ENCODE measurements at places on chromosomes 7 and 10.

DNA sequence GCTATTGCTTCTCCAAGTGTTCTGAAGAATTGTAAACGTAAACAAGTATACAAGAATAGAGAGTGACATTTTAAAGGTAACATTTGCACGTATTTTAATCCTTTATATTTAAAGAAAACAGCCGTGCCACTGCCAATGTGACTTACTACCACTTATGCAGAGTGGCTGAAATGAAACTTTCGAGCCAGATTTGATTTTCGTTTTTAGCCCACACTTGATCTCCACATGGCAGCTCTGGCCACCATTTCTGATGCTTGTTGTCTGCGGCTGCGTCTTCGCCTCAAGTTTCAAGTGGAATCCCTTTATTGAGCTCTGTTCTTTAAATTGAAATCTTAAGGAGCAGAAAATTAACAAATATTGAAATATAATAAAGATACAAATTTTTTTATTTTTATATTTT lies 70.0 kb downstream of the ELAPOR2 start:
- no peak for DNase-seq

DNA sequence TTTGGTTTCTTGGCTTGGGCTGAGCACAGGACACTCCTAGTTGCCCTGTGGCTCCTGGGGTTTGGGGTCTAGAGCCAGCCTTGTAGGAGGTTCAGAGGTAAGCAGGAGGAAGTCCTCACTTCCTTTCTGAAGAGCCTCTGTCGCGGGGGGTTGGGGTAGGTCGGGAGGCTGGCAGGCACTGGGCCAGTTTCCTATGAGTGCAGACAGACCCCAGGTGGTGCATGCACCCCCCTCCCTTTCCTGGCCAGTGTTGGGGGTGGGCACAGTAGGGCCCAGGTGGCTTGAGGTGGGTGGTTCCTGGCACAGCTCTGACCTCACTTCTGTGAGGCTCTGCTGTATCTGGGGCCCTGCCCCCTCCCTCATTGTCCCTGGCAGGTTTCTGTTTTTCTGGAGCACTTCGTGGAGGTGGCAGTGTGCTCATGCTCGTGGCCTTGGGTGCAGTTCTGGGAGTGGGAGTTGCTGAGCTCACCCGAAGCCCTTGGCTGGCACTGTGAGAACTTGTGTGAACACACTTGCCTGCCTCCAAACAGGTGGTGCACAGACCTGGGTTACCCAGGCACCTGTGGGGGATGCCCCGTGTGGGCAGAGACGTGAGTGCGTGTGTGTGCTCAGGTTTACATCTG lies 1.8 kb downstream of the PALD1 start:
- no peak for DNase-seq

DNA sequence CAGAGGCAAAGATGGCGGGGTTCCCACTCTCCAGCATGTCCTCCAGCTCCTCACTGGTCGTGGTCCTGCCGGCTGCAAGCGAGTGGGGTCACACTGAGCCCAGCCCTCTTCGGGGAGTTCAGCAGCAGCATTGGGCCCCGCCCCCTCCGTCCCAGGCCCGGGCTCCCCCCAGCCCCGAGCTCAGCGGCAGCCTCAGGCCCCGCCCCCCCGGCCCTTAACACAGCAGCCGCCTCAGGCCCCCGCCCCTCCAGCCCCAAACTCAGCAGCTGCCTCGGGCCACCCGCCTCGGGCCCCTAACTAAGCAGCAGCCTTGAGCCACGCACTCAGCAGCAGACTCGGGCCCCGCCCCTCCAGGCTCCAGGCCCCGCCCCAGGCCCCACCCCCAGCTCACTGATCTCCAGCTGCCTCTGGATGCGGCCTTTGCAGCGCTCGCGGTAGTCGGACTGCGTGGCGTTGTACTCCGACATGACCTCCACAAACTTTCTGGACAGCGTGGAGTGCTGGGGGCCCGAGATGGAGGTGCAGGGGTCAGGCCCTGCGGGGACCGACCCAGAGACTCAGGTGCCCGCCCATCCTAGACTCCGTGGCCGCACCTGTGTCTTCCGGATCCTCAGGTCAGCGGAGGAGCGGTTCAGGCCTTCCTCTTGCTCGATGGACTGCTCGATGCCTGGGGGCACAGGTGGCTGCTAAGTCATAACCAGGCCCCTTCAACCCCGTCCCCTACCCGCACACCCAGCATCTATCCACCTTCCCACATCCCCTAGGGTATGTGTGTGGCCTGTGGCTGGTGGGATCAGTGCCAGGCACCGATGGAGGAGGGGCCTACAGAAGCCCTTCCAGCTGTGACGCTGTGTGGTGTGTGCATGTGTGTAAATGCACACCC lies 15.5 kb downstream of the STX1A start:
- DNase-seq = peak; percentile 26

DNA sequence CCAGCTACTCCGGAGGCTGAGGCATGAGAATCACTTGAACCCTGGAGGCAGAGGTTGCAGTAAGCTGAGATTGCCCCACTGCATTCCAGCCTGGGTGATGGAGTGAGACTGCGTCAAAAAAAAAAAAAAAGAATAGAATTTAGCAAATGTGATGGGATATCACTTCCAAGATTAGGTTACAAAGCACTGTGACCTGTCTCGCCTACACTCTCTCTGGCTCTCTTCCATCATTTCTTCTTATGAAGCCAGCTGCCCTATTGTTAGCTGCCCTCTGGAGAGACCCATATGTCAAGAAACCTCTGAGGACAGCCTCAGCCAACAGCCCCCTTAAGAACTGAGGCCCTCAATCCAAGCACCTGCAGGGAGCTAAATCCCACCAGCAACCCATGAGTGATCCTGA lies 28.2 kb downstream of the ARHGAP21 start:
- no peak for DNase-seq

DNA sequence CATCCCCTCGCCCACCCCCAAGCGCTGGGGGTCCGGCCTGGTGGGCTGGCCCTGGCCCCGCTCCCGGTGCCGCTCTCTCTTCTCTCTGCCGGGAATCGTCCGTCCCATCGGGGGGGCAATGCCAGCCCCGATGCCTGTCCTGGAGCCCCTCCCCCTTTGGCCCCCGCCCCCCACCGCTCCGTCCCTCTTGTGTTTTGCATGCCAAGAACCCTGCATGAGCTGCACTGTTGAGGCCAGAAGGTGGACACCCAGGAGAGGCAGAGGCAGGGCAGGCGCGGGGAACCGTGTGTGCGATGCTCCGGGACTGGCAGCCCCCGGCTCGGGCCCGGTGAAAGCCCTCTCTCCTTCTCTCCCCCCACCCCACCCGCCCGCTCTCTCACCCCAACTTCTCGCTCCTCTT lies 22.1 kb upstream of the HSPB1 start:
- no peak for DNase-seq

Data from stimulated activated CD8-positive, alpha-beta memory T cell treated with anti-CD3 and anti-CD28 coated beads, Interleukin-2, amount 100 ng/mL, for 48 hours (primary cell).